T-helper 1 cell (primary cell): ENCODE measurements at places on chromosomes 2 and 18.

DNA sequence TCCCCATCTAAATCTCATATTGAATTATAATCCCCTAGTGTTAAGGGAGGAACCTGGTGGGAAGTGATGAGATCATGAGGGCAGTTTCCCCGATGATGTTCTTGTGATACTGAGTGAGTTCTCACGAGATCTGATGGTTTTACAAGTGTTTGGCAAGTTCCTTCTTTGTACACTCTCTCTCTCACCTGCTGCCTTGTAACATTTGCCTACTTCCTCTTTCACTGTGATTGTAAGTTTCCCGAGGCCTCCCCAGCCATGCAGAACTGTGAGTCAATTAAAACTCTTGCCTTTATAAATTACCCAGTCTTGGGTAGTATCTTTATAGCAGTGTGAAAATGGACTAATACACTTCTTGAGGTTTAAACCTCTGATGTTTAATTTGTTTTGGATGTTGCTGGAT lies 177.5 kb downstream of the CD8B2 start:
- DNase-seq: no peak

DNA sequence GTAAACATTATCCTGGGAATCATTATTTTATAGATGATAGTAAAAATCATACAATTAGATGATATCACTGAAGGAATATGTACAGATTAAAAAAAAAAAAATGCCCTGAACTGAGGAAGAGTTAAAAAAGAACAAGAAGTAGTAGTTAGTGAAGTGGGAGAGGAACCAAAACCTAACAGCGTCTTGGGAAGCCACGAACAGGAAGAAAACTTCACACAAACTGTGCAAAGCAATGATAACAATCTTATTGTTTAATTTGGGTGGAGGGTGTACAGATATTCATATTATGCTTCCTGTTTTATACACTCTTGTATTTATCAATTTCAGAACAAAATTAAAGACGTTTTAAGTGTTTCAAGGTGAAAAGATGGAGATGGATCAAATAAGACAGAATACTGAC lies 3.5 kb downstream of the HEATR5B start:
- DNase-seq: no peak

DNA sequence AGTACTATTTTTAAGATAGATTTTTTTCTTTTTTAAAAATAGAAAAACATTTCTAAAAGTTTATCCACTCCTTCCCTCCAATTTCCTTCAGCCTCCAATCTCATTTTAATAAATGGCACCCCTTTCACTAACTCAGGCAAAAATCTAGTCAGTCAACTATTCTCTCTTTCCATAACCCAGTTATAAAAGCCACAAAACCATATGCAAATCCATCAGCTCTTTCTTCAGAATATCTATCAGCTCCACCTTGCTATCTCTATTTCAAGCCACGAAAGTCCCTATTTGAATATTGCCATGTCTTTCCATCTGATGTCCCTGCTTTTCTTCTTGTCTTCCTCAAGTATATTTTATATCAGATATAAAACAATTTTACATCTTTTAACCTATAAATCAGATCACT lies 397.1 kb downstream of the ERBB4 start:
- no peak for DNase-seq

GRCh38 chr18:3007491-3007890 lies 5.5 kb downstream of the LPIN2 start:
- no peak for DNase-seq

DNA sequence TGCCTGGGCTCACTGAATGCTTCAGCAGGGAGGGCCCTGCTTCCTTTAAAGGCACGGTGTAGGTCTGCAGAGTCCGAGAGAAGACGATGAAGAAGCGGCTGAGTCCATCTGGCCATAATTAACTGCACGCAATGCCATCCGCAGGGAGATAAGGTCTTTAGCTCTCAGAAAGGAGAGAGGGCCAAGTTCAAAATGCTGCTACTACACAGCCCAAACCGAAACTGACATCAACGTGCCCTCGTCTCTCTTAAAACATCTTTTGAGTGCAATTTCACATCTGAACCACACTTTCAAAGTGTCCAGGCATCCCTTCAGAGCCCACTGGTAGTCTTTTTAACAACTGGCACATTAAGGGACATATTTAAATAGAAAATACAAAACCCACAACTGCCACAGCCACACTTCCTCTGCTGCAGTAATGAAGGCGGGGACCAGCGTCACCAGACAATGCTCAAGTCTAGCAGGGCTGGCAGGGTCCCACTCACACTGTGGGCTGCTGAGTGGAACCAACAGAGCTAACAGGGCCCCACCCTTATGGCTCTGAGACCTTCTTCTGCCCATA lies 35.8 kb downstream of the ST3GAL5 start:
- DNase-seq: peak; percentile 49

- no peak for DNase-seq
Measured at GRCh38 chr2:66582104-66582986, 147.4 kb downstream of the MEIS1 start.

- no peak for DNase-seq
Measured at GRCh38 chr2:216491793-216492596, 6.6 kb upstream of the RPL37A start.

GRCh38 chr18:33729556-33729955 lies 151.5 kb downstream of the ASXL3 start:
- DNase-seq: no peak

DNA sequence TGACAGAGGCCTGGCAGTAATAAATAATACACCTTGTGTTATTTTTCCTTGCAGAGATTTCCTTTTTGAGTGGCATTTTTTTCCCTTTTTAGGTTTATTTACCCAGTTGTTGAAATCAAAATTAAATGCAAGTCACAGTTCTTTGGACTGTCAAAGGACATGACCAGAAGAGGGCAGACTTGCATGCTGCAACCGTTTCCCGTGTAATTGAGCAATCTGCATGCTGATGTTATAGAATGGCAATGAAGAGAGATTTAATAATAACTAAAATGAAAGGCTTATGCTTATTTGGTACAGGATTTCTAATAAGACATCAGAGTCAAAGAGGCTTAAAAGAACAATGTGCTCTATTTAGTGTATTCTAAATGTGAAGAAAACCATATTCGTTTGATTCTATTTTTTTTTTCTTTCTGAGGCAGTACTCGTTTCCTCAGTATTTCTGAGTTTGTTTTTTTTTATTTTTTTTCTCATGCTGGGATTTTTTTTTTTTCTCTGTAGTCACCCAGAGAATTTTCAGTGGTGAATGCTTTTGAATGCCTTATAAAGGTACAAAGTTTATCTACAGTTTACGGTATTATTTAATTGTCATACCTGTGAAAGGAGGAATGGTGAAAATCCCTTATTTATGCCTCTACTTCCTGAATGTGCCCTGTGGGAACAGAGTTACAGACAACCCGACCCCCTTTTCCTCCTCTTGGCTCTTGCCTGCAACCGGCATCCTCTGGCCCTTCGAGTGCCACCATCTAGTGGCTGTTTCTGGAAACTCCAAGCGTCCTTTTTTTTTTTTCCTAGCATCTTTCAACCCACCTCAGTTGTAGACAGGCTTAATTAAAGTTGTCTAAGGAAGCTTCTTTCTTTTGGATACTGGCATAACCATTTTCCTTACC lies 368.5 kb downstream of the LRRTM1 start:
- DNase-seq: peak; percentile 5

- no peak for DNase-seq
Measured at GRCh38 chr2:47512581-47513083, 109.7 kb downstream of the MSH2 start.

DNA sequence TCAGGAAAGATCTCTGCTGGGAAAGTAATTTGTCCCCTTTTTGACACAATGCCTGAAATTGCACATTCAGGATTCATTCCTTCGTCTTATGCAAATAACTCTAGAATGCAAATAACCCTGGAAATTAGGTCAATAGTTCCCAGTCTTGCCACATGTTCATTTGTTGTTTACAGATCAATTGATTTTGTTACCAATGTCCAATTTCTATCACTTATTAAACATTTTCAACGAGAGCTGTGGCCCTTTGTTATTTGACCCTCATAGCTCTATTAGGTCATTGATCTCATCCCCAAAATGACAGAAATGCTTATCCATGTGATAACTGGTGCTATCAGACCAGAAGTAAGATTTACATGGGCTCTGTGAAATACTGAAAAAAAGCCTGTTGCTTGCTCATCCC lies 275.3 kb upstream of the REG3G start:
- no peak for DNase-seq

DNA sequence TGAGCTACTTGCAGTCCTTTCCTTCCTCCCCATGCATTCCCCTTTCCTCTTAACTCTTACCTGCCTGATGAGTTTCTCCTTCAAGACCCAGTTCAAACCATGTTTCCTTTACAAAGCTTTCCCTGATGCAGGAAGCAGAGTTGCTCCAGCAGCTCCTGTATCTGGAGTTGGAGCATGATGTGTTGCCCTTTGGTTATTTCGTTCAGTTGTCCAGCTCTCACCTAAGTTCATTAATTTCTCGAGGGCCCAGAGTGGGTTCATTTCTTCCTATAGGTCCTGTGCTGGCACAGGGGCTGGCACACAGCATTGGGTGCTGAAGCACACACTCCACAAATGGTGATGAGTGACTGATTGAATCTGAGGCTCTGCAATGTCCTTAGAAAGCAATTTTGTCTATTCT lies 23.0 kb upstream of the TMEM214 start:
- DNase-seq: no peak

GRCh38 chr2:142957144-142957543 lies 79.7 kb downstream of the KYNU start:
- no peak for DNase-seq

DNA sequence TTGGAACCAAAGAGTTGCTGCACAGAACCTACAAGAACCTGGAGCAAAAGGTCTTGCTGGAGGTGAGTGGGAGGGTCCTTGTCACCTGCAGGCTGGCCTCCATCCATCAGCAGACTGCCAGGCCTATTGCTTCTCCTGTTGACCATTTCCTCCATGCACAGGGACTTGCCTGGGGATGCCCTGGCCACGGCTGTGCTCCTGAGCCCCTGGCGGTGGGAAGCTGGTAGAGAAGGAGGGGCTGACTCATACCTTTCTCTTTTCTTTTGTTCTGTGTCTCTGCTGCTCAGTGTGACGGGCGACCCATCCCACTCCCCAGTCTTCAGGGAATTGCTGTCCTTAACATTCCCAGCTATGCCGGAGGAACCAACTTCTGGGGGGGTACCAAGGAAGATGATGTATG lies 102.6 kb downstream of the DGKD start:
- no peak for DNase-seq

- no peak for DNase-seq
Measured at GRCh38 chr18:46333431-46334135, 229.4 kb downstream of the HAUS1 start.

- no peak for DNase-seq
Measured at GRCh38 chr2:216049452-216049851, 32.2 kb downstream of the PECR start.

DNA sequence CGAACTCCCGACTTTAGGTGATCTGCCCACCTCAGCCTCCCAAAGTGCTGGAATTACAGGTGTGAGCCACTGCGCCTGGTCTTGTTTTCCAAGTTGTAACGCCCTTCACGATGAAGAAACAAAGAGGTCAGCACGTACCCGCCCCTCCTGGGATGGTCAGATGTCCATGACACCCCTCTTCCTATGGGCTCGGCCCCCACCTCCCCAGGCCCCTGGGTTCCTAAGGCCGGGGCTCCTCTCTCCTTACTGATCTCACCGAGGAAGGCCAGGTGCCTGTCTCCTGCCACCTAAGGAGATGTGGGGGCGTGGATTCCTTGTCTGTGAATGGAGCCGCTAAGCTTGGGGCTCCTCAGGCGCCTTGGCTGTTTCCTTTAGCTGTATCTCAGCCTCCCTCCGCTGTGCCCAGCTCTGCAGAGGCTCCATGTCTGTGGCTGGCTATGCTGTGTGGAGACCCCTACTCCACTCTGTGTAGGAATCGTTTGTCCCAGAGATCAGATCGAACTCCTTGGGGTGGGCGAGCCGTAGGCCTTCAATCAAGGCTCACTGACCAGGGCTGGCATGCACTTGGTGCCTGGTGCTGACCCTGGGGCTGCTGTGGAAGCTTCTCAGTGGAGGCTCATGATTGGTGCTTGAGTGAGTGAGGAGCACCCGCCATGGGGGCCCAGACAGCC lies 8.8 kb downstream of the COLEC11 start:
- DNase-seq: no peak

GRCh38 chr18:80251700-80252099 lies 4.4 kb upstream of the PARD6G start:
- no peak for DNase-seq

DNA sequence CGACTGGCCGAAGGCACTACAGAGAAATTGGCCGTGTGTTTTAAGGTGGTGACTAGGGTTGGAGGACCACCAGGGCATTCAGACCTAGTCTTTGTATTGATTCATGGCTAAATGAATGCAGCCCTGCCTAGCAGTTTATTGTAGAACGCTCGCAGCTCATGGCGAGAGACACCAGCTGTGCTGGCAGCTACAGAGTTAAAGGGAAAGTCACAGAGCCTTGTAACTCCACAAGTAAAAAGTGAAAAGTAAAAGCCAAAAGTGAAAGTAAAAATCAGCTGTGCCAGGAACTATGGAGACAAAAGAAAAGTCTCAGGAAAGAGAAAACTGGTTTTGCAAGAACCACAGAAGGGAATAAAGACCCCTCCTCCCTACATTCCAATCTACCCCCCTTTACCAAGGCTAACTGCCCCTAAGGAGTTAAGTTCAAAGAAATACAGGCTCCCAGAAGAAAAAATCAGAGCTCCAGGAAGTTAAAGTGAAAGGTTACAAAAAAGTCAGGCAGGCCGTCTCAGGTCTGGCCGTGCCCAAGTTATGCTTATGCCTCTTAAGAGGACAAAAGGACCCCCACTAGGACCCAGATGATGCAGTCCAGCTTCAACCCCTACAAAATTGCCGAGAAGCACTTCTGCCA lies 46.4 kb upstream of the SELENOI start:
- DNase-seq: no peak

GRCh38 chr2:86499326-86499725 lies 58.2 kb downstream of the KDM3A start:
- no peak for DNase-seq

DNA sequence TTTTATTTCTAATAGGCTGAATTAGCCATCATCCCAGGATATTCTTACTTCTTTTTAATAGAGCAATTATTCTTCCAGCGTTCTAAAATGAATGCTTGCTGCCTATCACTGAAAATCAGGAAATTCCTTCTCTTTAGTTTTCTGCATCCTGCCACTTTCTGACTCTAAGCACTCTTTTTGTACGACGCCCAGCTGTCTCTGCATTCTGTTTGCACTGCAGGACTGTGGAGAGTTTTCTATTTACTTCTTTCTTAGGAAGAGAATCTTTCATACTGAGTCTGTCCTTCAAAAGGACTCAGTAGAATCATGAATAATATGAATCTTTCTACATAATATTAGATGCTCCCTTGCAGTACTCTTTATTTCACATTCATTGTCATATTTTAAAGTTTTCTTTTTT lies 360.4 kb upstream of the DSEL start:
- DNase-seq: no peak

GRCh38 chr2:101509499-101510284 lies 34.8 kb upstream of the RFX8 start:
- no peak for DNase-seq

GRCh38 chr2:168787098-168787781 lies 15.2 kb upstream of the NOSTRIN start:
- no peak for DNase-seq

DNA sequence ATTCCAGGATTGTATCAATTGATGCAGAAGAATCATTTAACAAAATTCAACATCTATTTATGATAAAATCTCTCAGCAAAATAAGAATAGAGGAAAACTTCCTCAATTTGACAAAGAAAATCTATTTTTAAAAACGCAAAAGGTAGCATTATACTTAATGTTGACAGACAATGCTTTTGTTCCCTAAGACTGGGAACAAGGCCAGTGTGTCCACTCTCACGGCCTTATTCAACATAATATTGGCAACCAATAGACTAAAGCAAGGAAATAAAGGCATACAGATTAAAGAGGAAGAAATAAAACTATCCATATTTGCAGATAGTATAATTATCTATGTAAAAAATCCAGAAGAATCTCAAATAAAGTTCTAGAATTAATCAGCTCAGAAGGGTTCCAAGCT lies 472.4 kb upstream of the ID2 start:
- no peak for DNase-seq
